Sciatic nerve (tissue), 2 donors: ENCODE measurements at places on chromosomes 2 and 18.

- DNase-seq: no peak
Observed at GRCh38 chr2:235009081-235009480, 57.3 kb downstream of the SH3BP4 start.

DNA sequence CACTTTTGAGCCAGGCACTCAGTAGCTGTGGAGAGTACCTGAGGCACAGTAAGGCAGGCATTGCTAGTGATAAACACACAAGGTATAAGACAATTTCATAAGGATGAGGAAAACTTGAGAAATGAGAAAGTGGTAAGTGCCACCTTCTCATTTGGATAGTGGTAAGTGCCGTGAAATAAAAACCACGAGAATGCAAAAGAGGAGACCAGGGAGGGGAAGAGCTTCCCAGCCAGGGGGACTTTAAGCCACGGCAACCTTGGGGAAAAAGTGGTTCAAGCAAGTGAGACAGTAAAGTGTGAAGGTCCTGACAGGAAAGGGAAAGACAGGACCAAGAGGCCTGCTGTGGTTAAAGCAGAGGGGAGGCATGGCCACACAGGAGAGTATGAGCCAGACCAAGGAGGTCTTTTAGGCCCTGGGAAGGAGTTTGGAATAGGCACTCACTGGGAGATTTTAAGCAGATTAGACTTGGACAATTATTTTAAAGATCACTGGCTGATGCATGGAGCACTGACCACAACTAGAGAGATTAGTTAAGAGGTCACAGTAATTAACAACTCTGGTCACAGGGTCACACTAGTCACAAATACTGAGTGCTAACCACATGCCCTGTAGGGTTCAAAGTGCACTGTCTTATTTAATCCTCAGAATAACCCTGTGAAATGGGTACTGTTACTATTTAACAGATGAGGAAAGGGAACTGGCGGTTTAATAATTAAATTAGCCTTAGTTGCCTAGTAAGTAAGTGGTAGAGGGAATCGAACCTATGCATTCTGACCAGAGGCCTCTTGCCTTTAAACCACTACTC is 50.1 kb downstream of the THOC1 start:
- DNase-seq: no peak

- no peak for DNase-seq
Observed at GRCh38 chr18:28789502-28789901, 612.6 kb upstream of the CDH2 start.

DNA sequence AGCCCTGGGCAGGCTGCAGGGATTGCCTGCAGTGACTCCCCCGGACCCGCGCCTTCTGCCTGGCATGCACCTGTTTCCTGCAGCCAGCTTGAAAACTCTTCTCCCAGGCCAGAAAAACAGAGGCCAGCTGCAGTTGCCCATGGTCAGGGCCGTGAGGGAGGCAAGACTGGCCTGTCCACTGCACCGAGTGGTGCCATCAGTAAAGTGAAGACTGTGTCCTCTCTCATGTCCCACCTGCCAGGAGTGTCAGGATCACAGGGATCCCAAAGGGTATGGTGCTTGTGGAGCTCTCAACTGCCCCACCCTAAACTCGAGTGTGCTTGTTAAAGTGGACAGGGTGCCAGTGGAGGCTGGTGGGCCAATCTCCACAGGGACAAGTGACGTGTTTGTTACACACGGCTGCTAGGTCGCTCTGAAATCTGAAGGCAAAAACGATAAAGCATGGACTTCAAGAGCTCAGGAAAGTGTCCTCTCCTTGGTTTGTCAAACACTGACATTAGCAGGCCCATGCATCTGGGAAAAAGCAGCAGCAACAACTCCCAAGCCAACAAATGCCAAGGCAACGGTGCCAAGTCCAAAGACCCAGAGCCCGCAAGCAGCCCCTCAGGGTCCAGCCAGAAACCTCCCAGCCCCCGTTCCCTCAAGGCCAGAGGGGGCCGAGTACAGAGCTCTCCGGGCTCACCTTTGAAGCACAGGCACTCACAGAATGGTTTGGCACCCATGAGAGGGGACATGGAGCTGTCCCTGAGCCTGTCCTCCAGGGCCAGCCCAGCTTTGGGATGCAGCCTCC is 213.2 kb downstream of the HDAC4 start:
- peak; percentile 44 for DNase-seq

DNA sequence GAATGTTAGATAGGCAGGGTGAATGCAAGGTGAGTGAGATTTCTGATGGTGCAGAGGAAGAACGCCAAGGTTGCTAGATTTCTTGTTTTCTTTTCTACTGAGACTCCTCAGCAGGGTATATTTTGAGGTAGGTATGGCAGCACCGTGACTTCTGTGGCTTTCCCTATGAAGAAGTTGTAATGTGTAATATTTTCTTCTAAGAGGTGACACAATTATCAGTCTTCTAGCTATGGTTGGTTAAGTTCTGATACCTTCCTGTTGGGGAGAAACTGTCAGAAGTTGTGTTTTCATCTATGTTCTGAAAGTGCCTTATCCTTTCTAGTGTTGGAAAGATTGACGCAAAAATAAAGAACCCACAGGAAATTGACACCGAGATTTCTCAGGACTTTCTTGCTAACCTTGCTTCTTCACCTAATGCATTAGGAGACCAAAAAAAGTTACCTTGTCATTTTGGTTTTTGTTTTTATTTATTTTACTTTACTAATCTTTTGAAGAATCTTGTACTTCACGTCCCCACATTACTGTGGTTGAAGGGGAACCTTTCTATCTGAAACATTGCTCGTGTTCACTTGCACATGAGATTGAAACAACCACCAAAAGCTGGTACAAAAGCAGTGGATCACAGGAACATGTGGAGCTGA is 11.9 kb downstream of the IL18R1 start:
- DNase-seq: no peak

DNA sequence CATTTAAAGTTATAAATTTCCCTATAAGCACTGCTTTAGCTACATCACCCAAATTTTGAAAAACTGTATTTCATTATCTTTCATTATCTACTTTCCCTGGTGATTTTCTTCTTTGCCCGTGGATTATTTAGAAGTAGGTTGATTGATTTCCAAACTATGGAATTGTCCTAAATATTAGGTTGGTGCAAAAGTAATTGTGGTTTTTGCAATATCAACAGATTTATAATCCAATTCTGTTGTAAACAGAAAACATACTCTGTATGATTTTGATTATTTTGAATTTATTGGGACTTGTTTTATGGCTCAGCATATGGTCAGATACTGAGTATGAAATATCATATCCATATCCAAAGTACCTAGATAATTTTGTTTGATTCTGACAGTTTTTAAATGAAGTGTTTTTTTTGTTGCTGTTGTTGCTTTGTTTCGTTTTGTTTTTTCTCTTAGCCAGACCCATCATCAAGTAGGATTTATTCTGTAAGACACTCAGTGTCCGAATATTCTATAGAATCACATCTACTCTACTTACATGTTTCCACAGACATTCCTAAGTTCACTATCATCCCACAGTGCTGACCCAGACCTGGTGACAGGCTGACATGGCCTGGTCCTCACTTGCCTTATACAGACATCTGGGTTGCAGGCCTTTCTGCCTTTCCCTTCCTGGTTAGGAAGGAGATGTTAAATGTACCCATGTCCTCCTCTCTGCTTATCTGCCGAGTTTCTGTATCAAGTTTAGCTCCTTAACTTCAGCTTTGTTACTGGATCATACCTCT is 2.1 kb upstream of the TRABD2A start:
- no peak for DNase-seq

DNA sequence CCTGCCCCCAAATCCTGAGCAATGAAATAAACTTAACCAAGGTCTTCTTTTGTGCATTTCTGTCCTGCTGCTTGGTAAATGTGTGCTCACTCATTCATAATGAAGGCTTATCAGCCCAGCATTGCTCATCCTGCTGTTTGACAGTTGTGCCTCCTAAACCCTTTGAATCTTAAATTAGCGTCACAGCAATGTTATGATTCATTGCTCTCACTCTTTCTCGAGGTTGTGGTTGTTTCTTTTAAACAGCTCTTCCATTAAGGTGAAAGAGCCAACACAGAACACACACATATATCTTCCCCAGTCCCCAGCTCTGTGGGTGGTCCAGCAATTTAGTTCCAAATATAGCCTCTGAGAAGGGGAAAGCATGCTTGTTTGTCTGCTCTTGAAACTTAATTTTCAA is 84.0 kb downstream of the EVA1A start:
- no peak for DNase-seq

GRCh38 chr2:235945608-235946140 is 222.5 kb downstream of the GBX2 start:
- DNase-seq: peak; percentile 32

- DNase-seq: no peak
Observed at GRCh38 chr2:159175182-159175581, 111.3 kb downstream of the WDSUB1 start.

GRCh38 chr2:86633155-86633651 is 9.5 kb upstream of the RNF103 start:
- DNase-seq: no peak

- no peak for DNase-seq
Observed at GRCh38 chr18:27713037-27713737, 463.7 kb downstream of the CDH2 start.
